CD8-positive, alpha-beta memory T cell (primary cell): ENCODE measurements at places on chromosomes 2 and 18.

- no peaks in the 10 kb centered on the region for H3K27me3 ChIP-seq
- no peak for DNase-seq
- no peaks in the 10 kb centered on the region for H3K36me3 ChIP-seq
- no peaks in the 10 kb centered on the region for H3K4me1 ChIP-seq
- H3K27ac ChIP-seq = no peak overlapping the region
These were observed 43.2 kb downstream of the TSN start for GRCh38 chr2:121798617-121799016.

DNA sequence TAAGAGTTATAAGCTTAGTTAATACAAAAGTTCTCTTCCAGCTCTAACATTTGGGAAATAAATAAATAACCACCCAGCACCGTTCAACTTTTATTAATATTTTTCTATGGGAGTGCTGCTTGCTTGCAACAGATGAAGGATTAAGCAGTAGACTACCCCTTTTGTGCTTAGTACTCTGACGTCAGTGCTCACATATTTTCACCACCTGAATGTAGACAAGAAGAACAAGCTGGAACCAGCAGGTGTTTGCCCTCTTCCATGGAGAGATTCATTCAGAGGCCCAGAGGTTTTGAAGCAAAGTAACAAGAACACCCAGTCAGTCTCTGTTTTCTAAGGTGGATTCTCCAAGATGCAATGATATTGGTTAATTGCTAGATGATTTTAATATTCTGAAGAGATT, 307.1 kb upstream of the PIK3C3 start:
- no peak for DNase-seq
- no peaks in the 10 kb centered on the region for H3K27me3 ChIP-seq
- H3K36me3 ChIP-seq = no peaks in the 10 kb centered on the region
- no peak overlapping the region for H3K27ac ChIP-seq
- no peak overlapping the region for H3K4me3 ChIP-seq

DNA sequence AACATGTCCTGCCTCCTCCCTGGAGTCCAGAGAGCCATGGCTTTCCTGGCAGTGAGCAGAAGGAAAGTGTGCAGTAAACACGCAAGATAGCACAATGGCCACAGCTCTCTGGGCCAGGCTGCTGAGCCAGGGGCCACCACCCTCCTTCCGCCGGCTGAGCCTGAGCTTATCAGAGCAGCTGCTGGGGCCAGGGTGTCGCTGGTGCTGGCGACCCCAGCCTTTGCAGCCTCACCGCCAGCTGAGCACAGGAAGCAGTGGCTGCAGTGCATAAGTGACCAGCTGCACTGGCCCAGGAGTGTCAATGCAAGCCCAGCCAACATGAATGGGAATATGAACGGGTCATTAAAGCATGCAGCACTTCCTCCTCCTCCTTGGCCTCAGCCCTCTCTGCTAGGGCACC, 172.0 kb downstream of the ZFP36L2 start:
- H3K4me1 ChIP-seq = peaks cover 31% of the 10 kb centered on the region
- no peaks in the 10 kb centered on the region for H3K36me3 ChIP-seq
- H3K27me3 ChIP-seq = no peaks in the 10 kb centered on the region
- no peak for DNase-seq

DNA sequence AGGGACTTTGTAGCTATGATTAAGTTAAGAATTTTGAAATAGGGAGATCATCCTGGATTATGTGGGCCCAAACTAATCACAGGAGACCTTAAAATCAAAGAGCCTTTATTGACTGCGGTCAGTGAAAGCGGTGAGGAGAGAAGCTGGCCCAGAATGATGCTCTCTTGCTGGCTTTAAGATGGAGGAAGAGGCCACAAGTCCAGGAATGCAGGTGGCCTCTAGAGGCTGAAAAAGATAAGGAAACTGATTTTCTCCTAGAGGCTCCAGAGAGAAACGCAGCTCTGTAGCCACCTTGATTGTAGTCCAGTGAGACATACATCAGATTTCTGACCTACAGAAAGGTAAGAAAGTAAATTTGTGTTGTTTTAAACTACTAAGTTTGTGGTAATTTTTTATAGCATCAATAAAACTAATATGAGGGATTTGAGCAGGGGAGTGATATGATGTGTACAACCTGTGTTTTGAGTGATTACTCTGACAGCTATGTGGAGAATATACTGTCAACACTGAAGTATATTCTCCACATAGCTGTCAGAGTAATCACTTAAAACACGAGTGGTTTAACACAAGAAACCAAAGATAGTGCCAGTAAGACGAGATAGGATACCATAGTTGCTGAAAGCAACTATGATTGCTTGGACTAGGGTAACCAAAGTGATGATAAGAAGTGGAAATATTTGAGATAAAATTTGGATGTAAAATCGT, 364.4 kb upstream of the CHST9 start:
- H3K27ac ChIP-seq = no peak overlapping the region
- no peaks in the 10 kb centered on the region for H3K36me3 ChIP-seq
- H3K4me1 ChIP-seq = no peaks in the 10 kb centered on the region
- DNase-seq = no peak
- H3K27me3 ChIP-seq = no peaks in the 10 kb centered on the region

DNA sequence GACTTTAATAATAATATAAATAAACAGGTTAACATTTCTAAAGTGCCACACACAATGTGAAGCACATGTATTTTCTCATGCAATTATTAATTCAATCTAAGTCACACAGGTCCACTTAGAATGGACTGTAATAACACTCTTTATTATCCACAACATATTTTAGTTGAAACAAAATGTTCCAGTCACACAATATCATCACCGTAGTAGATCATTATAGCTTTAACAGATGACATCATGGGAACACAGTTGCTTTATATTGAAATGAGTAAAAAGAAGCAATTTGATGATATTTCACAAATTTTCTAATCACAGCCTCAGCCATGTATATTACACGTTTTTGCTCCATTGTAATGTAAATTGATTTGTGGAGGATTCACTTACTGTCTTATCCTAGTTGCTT, 266.3 kb downstream of the MEIS1 start:
- H3K27me3 ChIP-seq = no peaks in the 10 kb centered on the region
- H3K36me3 ChIP-seq = no peaks in the 10 kb centered on the region

DNA sequence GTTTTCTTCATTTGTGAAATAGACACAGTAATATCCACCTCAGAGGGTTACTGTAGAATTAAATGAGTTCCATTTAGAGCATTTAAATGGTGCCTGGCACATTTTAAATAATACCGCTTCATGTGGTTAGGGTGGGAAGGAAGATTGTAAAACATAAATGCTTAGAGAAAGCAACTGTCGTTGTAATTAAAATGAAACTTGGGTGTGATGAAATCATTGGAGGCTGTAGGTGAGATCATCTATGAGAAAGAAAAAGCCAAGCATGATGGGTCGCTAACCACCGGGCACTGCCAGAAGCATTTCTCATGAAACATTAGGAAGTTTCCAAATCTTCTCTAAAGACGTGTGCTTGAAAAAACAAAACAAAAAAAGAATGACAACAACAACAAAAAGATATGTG, 8.2 kb upstream of the SLC39A10 start:
- no peak for DNase-seq
- H3K36me3 ChIP-seq = no peaks in the 10 kb centered on the region
- no peak overlapping the region for H3K27ac ChIP-seq
- no peaks in the 10 kb centered on the region for H3K27me3 ChIP-seq

DNA sequence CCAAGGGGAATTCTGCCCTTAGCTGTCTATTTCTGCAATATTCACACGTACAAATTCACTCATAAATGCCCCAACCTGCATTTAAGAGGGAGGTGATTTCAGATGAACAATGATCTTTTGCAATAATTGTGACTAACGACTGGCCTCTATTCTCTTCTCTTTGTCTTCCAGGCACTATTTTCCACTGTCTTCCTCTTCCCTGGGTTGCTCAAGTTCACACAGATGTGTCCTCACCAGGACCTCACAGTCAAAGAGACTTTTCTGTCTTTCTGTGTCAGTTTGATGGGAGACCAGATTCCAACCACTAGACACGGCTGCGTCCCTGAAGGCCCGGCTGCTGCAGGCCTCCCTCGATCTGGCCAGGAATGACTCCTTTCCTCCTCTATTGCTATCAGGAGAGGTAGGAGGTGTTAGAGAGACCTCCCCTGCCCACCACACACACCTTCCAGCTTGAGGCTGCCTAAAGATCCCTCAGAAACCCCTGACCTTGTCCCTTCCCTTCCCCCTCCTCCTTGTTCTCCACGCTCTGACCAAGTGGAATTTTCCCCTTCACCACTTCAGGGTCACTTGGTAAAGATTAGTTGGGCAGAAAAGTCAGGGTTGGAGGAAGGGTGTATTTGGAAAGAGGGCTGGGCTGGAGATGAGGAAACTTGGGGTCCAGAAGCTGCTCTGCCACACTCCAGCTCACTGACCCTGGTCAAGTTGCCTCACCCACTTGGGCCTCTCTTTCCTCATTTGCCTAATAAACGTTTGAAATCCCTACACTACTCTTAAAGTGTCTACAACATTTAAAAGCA, 109.2 kb upstream of the COPS8 start:
- H3K27me3 ChIP-seq = no peaks in the 10 kb centered on the region
- DNase-seq = no peak
- H3K36me3 ChIP-seq = no peaks in the 10 kb centered on the region
- no peak overlapping the region for H3K4me3 ChIP-seq

DNA sequence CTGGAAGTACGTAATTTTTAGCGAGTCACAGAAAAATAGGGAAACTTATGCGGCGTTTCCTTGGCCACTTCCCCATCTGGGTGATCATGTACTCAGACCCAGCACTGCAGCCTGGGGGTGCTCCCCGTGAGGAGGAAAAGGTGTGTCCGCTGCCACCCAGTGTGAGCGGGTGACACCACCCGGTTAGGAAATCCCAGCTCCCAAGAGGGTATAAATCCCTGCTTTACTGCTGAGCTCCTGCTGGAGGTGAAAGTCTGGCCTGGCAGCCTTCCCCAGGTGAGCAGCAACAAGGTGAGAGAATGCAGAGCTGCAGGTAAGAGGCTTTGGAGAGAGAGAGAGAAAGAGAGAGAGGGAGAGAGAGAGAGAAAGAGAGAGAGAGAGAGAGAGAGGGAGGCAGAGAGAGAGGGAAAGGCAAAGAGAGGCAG, at the start of gene IL1R2:
IL1R2 (plus strand) TSS at position 240 of the 425 bp plus-strand sequence. CDS start 16,616 bp downstream, outside the sequence.
- no peaks in the 10 kb centered on the region for H3K36me3 ChIP-seq
- H3K4me3 ChIP-seq = no peak within 1 kb of the TSS
- H3K27me3 ChIP-seq = peaks cover 8% of the 10 kb centered on the region
- DNase-seq = no peak
- no peak within 1 kb of the TSS for H3K27ac ChIP-seq

DNA sequence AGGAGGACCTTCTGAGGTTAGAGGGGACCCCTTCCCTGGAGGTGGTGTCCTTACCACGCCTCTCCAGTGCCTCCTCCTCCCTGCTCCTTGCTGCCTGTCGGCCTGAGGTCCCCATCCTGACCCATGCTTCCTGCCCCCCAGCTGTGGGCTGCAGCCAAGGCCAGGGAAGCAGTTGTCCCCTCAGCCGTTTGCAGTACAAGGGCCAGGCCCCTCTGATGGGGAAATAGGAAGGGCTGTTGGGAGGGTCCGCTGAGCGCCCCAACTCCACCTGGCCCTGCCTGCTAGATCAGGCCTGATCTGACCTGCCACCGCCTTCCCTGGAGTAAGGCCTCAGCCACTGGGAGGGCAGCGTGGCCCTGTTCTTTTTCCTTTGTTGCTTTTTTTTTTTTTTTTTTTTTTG, 219.8 kb downstream of the KLHL29 start:
- H3K36me3 ChIP-seq = no peaks in the 10 kb centered on the region
- no peak overlapping the region for H3K4me3 ChIP-seq
- H3K27ac ChIP-seq = no peak overlapping the region
- no peaks in the 10 kb centered on the region for H3K4me1 ChIP-seq
- no peak for DNase-seq

- H3K36me3 ChIP-seq = no peaks in the 10 kb centered on the region
- no peak overlapping the region for H3K27ac ChIP-seq
- no peaks in the 10 kb centered on the region for H3K4me1 ChIP-seq
These were observed 306.7 kb upstream of the CHST9 start for GRCh38 chr18:27491772-27492171.

- no peak overlapping the region for H3K4me3 ChIP-seq
- H3K27me3 ChIP-seq = no peaks in the 10 kb centered on the region
- H3K36me3 ChIP-seq = no peaks in the 10 kb centered on the region
- H3K4me1 ChIP-seq = peaks cover 14% of the 10 kb centered on the region
- H3K27ac ChIP-seq = no peak overlapping the region
These were observed 96.9 kb downstream of the TPO start for GRCh38 chr2:1510176-1510575.

DNA sequence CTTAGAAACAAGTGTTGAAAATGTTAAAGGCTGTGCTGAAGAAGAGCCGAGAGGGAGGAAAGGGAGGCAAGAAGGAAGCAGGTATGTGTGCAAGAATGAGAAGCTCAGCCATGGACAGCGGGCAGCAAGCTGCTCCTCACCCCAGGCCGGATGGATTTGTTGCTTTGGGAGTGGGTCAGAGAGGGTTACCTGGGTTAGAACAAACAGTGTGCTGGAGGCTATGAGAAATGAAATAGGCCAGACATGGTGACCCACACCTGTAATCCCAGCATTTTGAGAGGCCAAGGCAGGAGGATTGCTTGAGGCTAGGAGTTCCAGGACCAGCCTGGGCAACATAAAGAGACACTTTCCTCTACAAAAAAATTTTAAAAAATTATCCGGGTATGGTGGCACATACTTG, 97.5 kb downstream of the TANC1 start:
- H3K4me3 ChIP-seq = no peak overlapping the region
- H3K4me1 ChIP-seq = no peaks in the 10 kb centered on the region
- H3K27ac ChIP-seq = no peak overlapping the region
- no peaks in the 10 kb centered on the region for H3K27me3 ChIP-seq

- H3K27me3 ChIP-seq = no peaks in the 10 kb centered on the region
- no peak overlapping the region for H3K4me3 ChIP-seq
- DNase-seq = no peak
- H3K36me3 ChIP-seq = peaks cover 98% of the 10 kb centered on the region
- peaks cover 20% of the 10 kb centered on the region for H3K4me1 ChIP-seq
These were observed 29.4 kb downstream of the STAT1 start for GRCh38 chr2:190984595-190984994.

GRCh38 chr2:23513872-23514793, 129.2 kb downstream of the KLHL29 start:
- no peak for DNase-seq
- H3K4me1 ChIP-seq = no peaks in the 10 kb centered on the region
- H3K4me3 ChIP-seq = no peak overlapping the region

DNA sequence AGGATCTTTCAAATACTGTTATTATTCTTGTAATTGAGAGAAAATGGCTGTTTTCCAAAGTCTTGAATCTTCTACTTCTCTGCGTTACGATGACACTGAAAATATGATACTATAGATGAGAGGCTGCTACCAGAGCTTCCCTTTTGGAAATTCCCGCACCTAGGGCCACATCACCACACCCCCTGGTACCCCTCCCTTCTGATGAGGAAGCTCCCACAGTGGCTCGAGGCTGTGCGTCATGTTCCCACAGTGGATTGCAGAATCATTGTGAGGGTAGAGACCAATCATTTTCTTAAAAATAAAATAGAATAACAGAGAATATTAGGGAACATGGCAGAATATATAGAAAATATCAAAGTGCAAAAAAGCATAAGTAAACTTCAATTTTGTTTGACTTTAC, 268.9 kb upstream of the SMIM21 start:
- H3K4me3 ChIP-seq = no peak overlapping the region
- no peaks in the 10 kb centered on the region for H3K4me1 ChIP-seq
